EL (cell line): ENCODE measurements at places on chromosomes 1 and 21.

- DNase-seq: peak; percentile 63
Measured at GRCh38 chr1:247370786-247371732, 39.4 kb upstream of the ZNF496 start.

DNA sequence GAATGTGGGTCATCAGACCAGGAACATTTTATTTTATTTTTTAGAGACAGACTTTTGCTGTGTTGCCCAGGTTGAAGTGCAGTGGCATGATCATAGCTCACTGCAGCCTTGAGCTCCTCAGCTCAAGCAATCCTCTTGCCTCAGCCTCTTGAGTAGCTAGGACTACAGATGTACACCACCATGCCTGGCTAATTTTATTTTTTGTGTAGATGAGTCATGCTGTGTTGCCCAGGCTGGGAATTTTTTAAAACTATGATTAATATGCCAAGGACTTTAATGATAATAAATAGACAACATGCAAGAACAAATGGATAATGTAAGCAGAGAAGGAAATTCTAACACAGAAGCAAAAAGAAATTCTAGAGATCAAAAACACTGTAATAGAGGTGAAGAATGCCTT lies 142.4 kb downstream of the AK5 start:
- DNase-seq: peak; percentile 75

DNA sequence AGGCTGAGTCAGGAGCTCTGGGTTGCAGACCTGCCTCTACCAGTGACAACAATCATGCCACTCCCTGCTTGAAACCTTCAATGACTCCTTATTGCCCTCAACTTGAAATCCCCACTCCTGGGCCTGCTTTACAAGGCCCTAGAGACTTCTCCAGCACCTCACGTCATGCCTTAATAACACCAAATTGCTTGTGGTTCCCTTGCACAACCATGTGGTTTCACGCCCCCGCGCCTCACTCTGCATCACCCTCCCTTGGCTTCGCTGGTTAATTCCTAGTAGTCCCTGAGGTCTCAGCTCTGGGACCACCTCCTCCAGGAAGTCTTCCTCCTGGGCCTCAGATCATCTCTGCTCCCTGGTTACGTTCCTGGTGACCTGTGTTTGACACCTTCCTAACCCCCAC lies 33.0 kb downstream of the EPHA2 start:
- DNase-seq: peak; percentile 73

DNA sequence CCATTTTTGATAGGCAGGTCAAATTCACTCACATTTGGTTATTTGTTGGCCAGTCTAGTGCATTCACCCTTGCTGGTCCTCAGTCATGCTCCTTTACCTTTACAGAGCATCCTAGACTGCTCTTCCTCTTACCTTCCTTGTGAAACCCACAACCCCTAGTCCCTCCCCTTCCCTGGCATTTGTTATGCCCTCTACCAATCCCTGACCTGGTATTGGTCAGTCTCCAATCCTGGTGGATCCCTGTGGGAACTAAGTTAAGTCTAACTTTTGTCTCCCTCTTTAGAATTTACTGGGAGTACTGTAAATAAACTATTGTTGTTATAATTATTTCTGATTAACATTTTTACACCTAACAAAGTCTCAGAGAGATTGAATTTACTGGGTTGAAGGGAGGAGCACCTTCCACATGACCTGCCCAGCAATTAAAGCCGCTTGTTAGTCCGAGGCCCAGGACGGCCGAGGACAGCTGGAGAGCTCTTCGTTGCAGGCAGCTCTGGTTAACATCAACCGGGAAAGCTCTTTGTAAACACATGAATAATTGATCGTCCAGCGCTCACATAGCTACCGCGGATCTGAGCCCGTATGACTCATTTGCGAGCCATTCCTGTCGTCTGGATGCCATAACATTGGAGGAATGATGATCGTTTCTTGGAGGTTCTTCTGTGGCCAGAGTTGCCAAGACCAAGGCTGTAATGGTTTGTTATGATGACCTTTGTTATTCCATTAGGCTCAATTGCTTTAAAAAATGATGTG lies 31.9 kb downstream of the MTARC1 start:
- DNase-seq: peak; percentile 98

- no peak for DNase-seq
Measured at GRCh38 chr1:194225821-194226220, 1039.4 kb upstream of the B3GALT2 start.

DNA sequence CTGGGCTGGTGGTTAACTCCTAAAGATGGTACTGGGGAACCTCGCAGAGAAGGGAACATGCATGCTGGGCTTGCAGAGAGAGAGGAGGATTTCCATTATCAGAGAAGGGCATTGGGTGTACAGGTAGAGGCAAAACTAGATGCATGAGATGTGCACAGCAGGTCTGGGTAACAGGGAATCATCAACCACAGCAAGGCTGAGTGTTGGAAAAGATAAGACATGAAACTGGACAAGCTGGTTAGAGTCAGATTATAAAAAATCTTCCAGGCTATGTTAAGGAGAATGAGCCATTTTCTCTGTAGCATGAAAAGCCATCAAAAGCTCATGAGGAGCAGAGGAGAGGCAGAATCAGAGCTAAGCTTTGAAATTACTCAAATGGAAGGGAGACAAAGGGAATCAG lies 147.8 kb downstream of the VAV3 start:
- DNase-seq: no peak

DNA sequence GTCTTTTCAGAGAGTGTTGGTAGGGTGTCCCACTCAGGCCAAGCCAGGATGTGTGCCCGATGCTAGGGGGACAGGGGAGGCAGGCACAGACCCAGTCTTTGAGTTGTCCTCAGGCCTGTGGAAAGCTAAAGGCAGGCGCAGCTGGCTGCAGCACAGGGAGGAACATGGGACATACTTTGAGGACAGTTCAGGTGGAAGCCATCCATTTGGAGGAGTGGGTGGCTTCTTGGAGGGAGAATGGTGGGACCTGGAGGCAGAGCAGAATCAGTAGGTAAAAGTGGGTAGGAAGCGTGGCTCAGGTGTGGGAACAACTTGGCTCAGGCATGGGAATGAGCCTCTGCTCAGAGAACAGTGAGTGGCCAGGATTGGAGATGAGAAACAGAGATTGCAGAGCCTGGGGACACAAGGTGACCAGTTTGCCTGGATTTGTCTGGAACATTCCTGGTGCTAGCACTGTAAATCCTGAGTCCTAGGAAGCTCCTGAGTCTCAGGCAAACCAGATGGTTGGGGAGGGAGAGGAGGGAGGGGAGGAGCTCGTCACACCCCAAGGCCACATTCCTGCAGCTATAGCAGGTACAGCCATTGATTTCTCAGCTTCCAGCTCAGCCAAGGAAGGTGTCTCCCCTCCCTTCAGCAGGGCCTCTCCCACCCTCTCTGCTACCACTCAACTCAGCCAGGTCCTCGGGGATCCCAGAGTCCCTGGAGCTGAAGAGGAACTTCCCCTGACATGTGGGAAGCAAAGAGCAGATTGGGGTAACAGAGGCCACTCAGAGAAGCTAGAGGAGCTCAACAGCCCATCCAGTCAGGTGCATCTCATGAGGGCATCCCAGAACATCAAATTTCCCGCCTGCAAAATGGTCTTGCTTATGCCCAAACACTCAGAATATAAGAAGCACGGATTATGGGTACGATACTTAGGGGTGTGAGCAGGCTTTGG lies 65.2 kb upstream of the TINAGL1 start:
- no peak for DNase-seq

GRCh38 chr21:33022828-33023573 lies 2.7 kb upstream of the OLIG2 start:
- no peak for DNase-seq

DNA sequence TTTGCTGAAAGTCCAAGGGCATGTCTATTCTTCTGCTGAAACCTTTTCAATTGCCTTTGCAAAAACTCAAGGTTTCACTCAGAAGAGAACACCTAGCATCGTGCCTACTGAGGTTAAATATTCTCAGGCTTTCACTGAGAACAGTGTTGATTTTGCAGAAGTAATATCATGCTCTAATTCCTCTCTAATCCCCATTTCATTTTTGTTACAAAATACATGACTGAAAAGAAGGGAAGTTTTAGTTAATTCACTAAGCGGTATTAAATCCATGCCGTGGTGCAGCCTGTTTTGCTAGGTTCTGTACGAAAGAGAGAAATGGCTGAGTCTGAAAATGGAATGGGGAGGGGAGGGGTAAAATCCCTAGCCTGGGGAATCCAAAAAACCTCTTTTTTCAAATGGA lies 163.2 kb upstream of the CAMK1G start:
- DNase-seq: no peak

DNA sequence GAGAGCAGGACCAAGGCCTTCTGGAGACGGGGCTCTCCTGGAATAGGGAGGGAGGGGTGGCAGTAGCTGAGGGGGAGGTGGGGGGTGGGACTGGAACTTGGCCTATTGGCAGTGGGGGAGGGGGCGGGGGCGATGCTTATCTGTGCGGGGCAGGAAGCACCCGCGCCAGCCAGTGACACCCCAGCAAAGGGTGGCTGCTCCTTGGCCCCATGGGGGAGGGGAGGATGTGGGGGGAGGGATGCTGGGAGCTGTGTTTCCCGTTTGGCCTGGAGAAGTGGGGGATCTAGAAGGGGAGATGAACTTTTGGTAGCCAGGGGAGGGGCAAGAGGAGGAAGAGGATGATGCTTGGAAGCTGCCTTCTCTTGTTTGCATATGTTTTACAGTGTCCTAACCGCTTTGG lies 11.0 kb downstream of the ZBTB7B start:
- DNase-seq: no peak

- DNase-seq: peak; percentile 96
Measured at GRCh38 chr21:34812504-34813265, 143.9 kb downstream of the CLIC6 start.

DNA sequence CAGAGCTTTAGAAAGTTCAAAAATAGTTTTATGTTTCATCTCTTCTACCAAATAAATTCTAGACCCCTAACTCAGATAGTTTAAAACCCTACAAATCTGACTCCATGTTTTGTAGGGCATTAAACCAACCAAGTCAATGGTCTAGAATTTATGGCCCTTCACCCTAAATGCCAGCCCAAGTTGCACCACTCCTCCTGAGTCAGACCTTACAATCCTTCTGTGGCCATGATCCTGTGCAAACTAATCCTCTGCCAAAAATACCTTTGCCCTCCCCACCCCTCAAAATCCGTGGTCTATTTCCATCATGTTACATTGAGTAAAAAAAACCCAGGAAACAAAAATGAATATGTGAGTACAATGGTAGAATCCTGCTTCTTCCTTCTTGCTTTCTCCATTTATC lies 179.3 kb downstream of the NR5A2 start:
- DNase-seq: peak; percentile 33

GRCh38 chr1:244114892-244115291 lies 63.8 kb downstream of the ZBTB18 start:
- peak; percentile 28 for DNase-seq

DNA sequence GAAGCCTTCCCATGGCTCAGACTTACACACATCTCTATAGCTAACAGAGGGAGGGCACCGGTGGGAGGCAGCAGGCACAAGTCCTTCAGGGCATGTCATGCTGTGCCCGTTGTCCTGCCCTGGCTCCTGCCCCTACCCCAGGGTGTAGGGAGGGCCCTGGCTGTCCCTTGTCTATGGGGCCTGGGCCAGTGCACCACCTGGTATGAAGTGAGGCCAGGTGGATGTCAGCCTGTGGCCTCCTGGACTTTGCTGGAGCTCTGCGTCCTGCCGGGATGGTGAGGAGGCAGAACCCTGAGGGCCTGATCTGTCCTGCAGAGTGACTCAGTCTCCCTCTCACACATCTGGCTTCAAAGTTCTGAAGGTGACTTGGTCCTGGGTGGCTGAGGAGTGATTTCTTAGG lies 47.3 kb upstream of the GPR37L1 start:
- DNase-seq: no peak

- no peak for DNase-seq
Measured at GRCh38 chr1:195849180-195849579, 759.1 kb downstream of the KCNT2 start.
